ENCODE measurements at places on chromosomes 2 and 18.

DNA sequence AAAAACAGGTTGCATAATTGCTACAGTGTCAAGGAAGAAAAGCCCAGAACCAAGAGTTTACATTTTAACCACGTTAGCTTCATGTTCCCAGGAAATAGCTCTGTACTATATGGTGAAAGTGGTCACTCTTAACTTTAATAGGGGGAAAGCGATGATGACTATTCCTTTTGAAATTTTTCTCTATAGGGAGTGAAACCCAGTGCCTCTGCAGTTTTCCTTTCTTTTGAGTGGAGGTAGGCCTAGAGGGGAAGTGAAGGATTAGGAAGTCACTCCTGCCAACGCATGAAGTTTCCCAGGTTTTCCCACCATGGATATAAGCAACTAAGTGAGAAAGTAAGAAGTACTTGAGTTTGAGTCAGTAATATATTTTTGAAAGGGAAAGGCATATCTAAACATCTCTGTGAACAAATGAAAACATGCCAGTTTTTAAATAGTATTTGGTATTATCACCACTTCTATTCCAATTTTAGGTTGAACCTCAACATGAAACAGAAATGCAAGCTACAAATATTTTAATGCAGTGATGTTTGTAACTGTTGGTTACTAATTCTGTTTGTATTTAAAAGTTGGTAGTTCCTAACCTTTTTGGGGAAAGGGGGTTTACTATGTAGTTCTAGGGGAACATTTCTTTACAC lies 91.9 kb downstream of the VRK2 start:
- DNase-seq = no peak

- DNase-seq = no peak
These were observed 259.1 kb upstream of the RBMS1 start for GRCh38 chr2:160752475-160753330.

GRCh38 chr2:20281876-20282275 lies 56.9 kb upstream of the SDC1 start:
- no peak for DNase-seq

DNA sequence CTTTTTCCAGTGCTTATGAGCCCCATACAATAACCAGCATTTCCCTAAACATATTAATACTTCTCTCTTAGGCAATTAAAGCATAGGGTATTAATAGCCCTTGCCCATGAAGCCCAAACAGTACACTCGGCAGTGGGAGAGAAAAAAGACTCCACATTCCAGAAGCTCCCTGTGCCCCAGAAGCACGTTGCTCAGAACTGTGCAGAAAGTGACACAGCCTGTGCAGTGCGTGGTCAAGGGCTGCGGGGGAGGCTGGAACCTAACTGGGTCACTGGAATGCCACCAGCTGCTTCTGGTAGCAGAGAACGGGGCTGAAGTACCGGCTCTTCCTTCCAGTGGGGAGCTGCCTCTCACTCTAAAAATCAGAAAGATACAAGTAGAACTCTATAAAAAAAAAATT lies 32.7 kb downstream of the EIPR1 start:
- peak; percentile 39 for DNase-seq

DNA sequence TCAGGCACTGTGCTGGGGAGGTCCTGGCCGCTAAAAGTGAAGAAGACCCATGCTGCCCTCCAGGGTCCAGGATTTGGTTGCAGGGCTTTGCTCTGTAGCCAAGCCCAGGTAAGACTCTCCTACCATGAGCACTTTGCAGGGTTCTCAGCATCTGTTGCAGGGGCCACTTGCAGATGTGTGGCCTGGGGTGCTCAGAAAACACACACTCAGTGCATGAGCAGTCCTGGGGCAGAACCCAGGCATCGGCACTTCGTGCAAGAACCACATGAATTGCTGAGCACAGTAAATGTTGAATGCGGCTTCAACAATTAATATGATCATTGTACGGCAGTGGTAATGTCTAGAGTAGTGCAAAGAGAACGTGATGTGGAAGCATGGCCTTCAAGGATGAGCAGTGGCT lies 98.5 kb upstream of the SMIM21 start:
- DNase-seq = no peak

- DNase-seq = no peak
These were observed 26.4 kb downstream of the ZNF516 start for GRCh38 chr18:76468345-76469304.

DNA sequence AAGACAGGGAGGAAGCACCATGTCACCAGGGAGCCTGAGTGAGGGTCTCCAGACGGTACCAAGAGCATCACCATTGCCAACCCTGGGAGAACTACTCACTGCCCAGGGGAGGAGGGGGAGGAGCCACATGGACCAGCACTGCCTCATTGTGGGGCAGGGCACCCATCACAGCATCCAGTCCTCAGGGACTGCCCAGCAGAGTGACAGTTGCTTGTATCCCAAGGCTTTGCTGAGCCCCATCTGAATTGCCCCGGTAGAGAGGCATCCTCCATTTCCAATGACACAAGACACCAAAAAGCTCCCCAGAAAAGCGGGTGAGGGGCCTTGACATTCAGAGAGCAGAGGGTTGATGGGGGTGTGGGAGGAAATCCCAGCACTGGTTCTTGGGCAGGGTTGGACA lies 6.8 kb upstream of the CIB4 start:
- DNase-seq = peak; percentile 19

DNA sequence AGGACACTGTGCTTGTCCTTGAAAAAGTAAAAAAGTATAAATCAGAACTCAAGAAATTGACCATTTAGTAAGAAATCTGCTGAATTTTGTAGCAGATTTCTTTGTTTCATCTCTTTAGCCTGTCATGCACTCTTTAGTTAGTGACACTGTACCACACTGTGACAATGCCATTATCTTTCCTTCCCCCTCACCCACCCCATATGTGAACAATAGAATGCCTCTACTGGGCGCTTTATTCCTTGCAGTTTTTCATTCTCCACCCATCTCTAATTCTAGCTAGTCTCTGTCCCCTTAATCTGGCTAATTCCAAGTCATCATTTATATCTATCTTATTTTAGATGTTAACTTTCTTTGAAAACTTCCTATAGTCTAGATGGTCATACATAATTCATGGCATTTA lies 241.0 kb downstream of the LRP1B start:
- DNase-seq = no peak

DNA sequence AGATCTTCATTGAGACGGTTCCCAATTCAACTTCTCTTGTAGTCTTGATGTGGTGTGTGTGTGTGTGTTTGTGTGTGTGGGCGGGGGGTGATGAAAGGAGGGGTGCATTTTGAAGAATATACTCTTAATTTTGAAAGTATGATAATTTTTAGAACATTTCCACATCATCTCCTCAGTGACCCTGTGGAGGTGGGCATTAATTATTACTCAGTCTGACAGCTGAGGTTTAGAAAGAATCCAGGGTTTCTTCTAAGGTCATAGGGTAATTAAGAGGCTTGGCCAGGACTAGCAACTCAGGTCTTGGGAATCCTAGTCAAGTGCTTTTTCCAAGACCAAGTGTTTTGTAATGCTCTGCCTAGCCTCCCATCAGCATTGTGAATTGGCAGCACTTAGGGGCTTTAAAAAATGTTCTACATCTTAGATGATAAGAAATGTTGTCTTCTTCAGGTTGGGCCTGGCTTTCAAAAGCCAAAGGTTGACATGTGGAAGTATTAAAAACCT lies 100.5 kb downstream of the SPTBN1 start:
- DNase-seq = no peak

- no peak for DNase-seq
These were observed 39.1 kb downstream of the ACKR3 start for GRCh38 chr2:236608710-236609109.

DNA sequence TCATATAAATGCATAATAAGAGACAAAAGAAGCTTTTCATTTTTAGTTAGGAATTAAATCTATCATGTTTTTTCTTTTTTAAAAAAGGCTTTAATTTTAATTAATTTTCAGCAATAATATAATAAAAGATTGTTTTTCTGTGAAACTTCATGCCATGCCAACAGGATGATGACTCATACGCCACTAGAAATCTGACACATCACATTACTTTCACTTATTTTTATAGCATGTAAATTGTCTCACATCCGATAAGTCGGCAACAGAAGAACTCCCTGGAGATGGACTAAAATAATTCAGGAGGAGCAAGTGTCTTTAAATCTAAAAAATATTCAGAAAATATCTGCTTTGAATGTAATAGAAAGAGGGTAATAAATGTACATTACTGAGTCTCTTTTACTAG lies 1024.2 kb upstream of the ACVR2A start:
- no peak for DNase-seq

- no peak for DNase-seq
These were observed 12.0 kb upstream of the DES start for GRCh38 chr2:219405958-219406860.
